Posterior vena cava (tissue), 2 donors: ENCODE measurements at places on chromosomes 3 and 15. TPM values are rescaled to one million over a fixed set of nuclear protein-coding genes. Genes with fewer than 3 reads are reported as not detected.

- no peak for DNase-seq
Measured at GRCh38 chr15:97849183-97849582, 111.3 kb upstream of the ARRDC4 start.

HIGD2B gene
- not detected for total RNA-seq

- no peak for DNase-seq
Measured at GRCh38 chr3:62723166-62723913, 151.9 kb downstream of the CADPS start.

HEG1 gene
- total RNA-seq = 101 TPM

- DNase-seq = no peak
Measured at GRCh38 chr3:194676471-194676870, 4.5 kb upstream of the LSG1 start.

DNA sequence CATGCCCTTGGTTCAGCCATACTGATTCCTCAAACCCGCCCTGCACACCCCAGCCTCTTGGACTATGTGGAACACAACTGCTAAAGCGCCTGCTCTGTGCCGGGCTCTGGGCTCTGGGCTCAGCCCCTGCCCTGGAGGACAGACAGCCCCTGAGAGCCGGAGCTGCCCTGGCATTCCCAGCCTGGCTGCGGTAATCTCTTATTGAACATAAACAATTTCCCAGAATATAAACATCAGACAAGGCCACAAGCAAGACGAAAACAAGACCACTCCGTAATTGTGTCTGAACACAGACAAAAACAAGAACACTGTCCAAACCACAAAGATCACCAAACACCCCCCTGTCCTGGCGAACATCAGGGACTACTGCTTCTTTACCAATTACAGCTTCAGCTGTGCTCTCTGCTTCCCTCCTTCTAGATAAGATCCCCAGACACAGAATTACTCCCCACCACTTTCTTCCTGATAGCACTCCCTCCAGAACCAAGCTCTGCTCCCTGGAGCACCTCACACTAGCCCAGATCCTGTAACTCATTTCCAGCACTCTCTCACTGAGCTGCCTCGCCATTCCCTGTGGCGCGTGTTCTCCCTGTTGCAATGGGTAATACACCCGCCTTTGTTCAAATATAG is 57.1 kb upstream of the TLE3 start:
- peak; percentile 79 for DNase-seq

DNA sequence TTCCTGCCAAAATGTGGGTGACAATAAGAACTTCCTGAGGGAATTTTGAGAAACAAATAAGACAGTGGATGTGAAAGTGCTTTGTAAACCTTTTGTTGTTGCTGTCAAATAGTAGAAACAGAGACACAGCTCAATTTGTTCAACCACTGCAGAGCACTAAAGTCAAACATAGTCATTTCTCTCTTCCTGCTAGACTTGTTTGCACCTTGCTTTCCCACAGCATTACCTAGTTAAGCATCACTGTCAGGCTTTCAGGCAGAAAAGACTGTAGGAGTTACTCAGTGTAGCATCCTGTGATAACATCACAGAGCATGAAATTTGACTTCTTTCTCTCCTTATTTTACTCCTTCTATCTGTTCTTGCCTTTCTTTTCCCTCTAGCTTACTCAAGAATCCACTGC is 27.1 kb downstream of the SLC12A1 start:
- DNase-seq = no peak

- no peak for DNase-seq
Measured at GRCh38 chr15:66196602-66197001, 56.9 kb downstream of the MEGF11 start.

GRCh38 chr15:60972301-60972700 is 256.8 kb downstream of the RORA start:
- DNase-seq = no peak

UPK1B gene
- not detected for total RNA-seq

DNA sequence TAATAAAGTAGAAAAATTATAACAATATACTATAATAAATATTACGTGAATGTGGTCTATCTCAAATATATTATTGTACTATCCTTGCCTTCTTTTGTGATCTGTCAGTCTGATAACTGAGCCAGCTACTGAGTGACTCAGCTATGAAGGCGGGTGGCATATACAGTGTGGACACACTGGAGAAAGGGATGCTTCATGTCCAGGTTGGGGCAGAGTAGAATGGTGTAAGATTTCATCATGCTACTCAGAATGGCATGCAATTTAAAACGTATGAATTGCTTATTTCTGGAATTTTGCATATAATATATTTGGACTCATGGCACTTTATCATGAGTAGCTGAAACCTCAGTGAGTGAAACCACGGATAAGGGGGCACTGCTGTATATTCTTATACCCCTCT is 172.9 kb upstream of the TBC1D5 start:
- no peak for DNase-seq

- no peak for DNase-seq
Measured at GRCh38 chr3:100289339-100289738, 28.5 kb downstream of the TBC1D23 start.

DNA sequence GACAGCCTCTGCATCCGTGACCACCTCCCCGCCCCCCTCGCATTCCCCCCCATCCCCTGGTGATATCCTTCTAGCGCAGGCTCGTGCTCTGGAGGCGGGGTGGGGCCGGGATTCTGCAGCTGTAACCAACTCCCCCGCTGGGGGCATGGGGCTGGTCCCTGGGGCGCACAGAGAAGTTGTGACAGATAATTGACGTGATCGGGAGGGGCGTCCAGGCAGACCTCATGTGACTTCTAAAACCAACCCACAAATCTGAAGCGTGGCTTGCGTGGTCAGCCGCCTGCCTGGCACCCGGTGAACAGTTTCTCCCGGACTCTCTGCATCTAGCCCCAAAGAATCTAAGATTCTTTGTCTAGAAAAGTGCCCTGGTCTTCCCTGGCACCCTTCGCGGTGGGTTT is 100.6 kb upstream of the IGF1R start:
- peak; percentile 81 for DNase-seq

DNA sequence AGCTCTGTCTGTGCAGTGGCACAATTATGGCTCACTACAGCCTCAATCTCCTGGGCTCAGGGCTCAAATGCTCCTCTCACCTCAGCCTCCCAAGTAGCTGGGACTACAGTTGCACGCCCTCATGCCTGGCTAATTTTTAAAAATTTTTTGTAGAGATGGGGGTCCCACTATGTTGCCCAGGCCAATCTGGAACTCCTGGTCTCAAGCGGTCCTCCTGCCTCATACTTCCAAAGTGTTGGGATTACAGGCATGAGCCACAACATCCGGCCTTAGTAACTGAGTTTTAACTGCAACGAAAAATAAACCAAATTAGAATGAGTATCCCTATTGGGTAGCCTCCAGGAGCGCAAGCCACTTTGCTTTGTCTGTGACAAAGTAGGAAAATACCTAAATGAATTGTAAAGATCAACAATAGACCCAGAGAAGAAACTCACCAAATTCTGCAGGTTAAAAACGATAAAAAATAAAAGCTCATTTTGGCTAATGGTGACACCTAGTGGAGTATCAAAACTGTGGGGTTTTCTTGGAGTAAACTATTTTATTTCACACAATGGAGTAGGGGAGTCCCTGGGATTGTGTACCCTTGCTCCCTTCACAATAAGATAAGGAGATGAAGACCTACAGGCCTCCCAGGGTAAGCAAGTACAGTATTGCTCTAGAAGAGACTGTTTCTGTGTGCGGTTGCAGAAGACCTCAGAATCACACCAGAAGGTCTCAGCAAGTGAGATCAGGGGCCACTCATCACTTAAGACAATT is 21.0 kb upstream of the CA12 start:
- DNase-seq = no peak

- DNase-seq = no peak
Measured at GRCh38 chr3:109331692-109332091, 5.7 kb downstream of the DPPA4 start.

GRCh38 chr3:122969585-122970469 is 57.7 kb downstream of the SEMA5B start:
- DNase-seq = no peak

- no peak for DNase-seq
Measured at GRCh38 chr3:45712434-45713110, 23.4 kb downstream of the SACM1L start.

SOX2 gene
- 0.29 TPM for total RNA-seq

- no peak for DNase-seq
Measured at GRCh38 chr3:171028779-171029232, 2.3 kb upstream of the SLC2A2 start.

GRCh38 chr15:41333026-41333562 is 413 bp downstream of the NUSAP1 start:
- no peak for DNase-seq

ALDH1A3 gene
- total RNA-seq = 29.9 TPM

HYAL1 gene
- 10.6 TPM for total RNA-seq

- no peak for DNase-seq
Measured at GRCh38 chr15:71532994-71533393, 277.4 kb upstream of the NR2E3 start.

DNA sequence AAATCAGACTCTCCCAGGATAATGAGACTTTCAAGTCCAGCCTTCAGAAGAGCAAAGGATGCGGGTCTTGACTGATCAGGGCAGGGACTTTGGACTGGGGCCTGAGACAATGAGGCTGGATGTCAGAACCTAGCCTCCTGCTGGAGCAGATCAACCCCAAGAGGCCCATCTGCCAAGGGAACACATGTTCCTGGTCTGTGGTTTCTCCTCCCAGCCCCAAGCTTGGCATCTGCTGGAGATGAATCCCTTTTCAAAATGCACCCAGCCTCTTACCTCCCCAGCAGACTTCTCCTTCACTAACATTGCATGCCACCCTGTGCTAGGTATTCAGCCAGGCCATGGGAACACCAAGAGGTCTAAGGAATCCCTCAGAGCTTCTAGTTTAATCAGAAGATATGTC is 43.7 kb upstream of the MFGE8 start:
- DNase-seq = no peak

DNA sequence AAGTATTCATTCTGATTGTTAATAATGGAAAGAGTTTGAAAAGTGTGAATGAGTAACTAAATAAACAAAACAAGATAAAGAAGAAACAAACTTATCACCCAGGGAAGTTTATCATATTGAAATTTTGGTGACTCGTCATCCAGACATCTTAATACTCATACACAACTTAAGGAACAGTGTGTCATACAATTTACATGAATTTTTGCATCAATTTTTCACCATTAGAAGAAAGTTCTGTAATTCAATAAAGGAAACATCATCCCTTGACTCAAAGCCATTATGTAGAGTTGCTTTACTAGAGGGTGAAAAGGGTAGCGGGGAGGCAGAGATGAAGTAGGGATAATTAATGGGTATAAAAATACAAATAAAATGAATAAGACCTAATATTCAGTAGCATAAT is 536.2 kb downstream of the GRM7 start:
- DNase-seq = no peak

GRCh38 chr3:161153480-161153879 is 48.3 kb upstream of the B3GALNT1 start:
- no peak for DNase-seq

MLF1 gene
- 14.3 TPM for total RNA-seq

GRCh38 chr3:149593418-149594160 is 64.2 kb downstream of the WWTR1 start:
- no peak for DNase-seq

GRCh38 chr3:50423543-50423942 is 64.2 kb upstream of the TMEM115 start:
- no peak for DNase-seq

NPAP1 gene
- total RNA-seq = not detected

STRC gene
- 0.56 TPM for total RNA-seq

GRCh38 chr3:104132566-104133403 is 1233.9 kb upstream of the ALCAM start:
- DNase-seq = no peak

DNA sequence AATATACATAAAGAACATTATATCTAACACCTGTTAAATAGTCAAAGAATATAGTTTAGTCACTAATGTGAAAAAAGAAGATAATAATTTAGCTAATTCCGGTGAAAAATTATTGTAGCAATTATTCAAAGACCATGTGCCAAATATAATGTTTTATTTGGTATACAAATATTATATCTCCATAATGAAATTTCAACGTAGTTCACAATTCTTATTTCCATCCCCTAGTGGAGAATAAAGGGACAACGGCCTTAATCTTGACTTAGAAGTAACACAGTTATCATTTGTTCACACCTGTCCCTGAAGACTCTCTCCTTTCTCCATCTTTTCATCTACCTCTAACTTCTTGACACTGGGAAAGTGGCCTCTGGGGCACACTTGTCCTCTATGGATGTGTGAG is 213.4 kb downstream of the ERC2 start:
- no peak for DNase-seq

GPR171 gene
- total RNA-seq = 1.4 TPM

FES gene
- total RNA-seq = 31.7 TPM

DNA sequence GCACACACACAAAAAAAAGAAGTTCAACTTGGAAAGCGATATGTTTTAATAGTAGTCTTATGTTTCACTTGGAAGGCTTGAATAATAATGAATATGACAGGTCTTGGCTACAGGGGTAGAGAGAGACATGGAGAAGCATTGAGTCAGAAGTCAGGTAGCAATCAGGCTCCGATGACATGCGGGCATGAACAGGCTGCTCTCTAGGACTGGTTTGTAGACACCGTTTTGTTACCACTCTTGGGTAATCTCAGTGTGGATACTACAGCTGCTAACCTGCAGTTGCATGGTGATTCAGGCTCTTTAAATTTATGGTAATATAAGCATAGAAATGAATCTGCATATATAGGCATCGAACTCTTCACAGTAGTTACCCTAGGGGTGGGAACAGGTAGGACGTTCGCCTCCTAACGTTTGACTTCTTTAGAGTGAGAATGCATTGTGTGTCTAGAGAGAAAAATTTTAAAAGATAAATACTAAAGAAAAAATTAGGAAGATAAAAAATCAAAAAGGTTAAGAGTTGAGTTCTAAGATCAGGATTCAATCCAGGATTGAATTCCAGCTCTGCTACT is 241.6 kb upstream of the KBTBD8 start:
- DNase-seq = no peak

- no peak for DNase-seq
Measured at GRCh38 chr3:25040748-25041147, 387.3 kb upstream of the RARB start.

SPATA12 gene
- total RNA-seq = not detected
